ENCODE measurements at places on chromosomes 5 and 9.

DNA sequence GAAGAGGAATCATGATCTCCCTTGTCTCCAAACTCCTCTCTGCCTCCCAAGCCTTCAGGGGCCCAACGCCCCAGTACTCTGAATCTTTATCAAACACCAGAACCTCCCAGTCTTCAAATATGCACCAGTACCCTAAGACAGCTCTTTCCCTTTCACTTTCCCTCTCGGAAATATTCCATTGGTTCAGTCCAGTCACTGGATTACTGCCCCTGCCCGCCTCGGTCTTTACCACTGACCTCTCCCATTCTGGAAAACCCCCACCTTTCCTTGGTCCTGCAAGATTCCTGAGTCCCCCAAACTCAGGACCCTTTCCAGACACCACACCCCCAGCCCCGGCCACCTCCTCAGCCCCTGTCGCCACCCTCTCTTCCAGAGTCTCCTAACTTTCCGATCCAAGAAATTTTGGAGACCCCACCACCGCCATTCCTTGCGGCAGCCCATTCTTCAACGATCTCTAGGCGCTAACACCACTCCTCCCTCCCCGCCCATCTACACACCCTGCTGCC lies 674 bp downstream of the C5orf15 start:
- DNase-seq = no peak

GRCh38 chr5:141729387-141730006 lies 47.5 kb upstream of the ARAP3 start:
- DNase-seq = no peak

- DNase-seq = no peak
Measured at GRCh38 chr5:147387109-147387508, 122.8 kb downstream of the DPYSL3 start.

- DNase-seq = no peak
Measured at GRCh38 chr5:66717455-66718373, 121.5 kb downstream of the MAST4 start.

DNA sequence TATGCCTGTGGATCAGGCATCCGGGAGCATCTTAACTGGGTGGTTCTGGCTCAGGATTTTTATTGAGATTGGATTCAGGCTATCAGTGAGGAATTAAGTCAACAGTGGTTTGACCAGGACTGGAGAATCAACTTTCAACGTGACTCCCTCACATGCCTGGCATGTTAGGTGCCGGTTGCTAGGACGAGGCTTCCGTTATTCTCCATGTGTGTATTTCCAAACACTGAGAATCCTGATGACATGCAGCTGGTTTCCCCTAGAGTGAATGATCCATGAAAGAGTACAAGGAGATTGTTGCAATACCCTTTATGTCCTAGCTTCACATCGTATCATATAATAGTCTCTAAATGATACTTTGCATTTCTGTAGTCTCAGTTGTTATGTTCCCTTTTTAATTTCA lies 529.2 kb downstream of the ANXA1 start:
- DNase-seq = no peak

DNA sequence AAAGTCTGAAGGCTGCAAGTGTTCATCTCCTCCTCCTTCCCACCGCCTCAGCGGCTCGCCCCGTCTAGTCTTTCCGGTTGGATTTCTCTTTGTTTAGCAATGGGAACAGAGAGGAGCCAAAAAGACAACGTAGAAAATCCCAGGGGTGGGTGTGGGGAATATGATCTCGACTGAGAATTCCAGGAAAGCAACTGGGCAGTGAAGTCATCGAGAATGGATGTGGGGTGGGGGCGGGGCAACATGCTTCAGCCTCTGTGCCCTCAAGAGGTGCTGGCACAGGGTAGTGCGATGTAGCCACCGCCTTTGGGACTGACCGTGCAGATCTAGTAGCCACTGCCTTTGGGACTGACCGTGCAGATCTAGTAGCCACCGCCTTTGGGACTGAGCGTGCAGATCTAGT lies 12.9 kb downstream of the MSX2 start:
- no peak for DNase-seq

GRCh38 chr5:94508461-94509148 lies 109.8 kb downstream of the KIAA0825 start:
- no peak for DNase-seq
